Posterior cingulate gyrus (tissue), 11 donors: ENCODE measurements at places on chromosomes 4 and X.

GRCh38 chr4:8103421-8104390 lies 54.9 kb downstream of the ABLIM2 start:
- peak; percentile 60 for DNase-seq

- DNase-seq, result no peak
Measured at GRCh38 chr4:176638992-176639391, 153.7 kb downstream of the VEGFC start.

- DNase-seq, result no peak
Measured at GRCh38 chr4:68176500-68176899, 46.8 kb upstream of the TMPRSS11F start.

- no peak for DNase-seq
Measured at GRCh38 chr4:162921178-162921785, 245.4 kb downstream of the NAF1 start.

DNA sequence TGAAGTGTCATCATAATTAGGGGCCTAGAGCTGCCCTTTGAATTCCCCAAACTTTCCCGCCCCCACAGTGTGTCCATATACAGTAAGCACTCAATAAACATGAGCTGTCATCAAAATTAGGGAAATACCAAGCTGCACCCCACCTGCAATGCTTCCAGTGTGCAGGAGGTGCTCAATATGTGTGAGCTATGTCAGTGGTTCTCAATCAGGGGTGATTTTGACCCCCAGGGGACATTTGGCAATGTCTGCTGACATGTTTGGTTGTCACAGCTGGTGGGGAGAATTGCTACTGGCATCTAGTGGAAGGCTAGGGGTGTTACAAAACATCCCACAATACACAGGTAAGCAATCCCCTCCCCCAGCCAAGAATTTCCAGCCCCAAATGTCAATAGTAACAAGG lies 748 bp downstream of the CFP start:
- DNase-seq, result no peak

GRCh38 chr4:100117750-100118149 lies 72.5 kb downstream of the DDIT4L start:
- no peak for DNase-seq

GRCh38 chr4:154435895-154436294 lies 55.7 kb downstream of the DCHS2 start:
- DNase-seq, result no peak

- DNase-seq, result no peak
Measured at GRCh38 chrX:13937370-13938050, 92.2 kb downstream of the GEMIN8 start.

DNA sequence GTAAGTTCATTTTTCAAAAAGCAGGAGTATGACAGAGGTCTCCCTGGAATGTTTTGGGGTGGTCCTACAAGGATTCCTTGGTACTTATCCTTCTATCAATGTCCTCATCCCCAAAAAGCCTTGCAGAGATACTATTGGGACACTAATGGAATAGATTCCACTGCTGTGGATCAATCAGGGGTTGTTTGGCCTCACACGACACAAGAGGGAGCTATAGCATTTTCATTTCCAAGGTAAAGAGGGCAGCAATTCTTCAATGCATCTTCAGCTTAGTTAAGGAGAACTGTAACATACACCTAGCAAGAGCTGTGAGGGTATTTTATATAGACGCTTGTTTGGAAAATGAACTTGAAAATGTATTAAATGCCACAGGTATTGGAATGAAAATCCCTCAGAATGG lies 50.9 kb downstream of the USP26 start:
- DNase-seq, result no peak

- DNase-seq, result no peak
Measured at GRCh38 chrX:125507119-125507518, 187.4 kb downstream of the TEX13C start.

- no peak for DNase-seq
Measured at GRCh38 chrX:259692-260355, 21.4 kb upstream of the PLCXD1 start.

- DNase-seq, result no peak
Measured at GRCh38 chr4:66991521-66991920, 553.8 kb downstream of the CENPC start.

DNA sequence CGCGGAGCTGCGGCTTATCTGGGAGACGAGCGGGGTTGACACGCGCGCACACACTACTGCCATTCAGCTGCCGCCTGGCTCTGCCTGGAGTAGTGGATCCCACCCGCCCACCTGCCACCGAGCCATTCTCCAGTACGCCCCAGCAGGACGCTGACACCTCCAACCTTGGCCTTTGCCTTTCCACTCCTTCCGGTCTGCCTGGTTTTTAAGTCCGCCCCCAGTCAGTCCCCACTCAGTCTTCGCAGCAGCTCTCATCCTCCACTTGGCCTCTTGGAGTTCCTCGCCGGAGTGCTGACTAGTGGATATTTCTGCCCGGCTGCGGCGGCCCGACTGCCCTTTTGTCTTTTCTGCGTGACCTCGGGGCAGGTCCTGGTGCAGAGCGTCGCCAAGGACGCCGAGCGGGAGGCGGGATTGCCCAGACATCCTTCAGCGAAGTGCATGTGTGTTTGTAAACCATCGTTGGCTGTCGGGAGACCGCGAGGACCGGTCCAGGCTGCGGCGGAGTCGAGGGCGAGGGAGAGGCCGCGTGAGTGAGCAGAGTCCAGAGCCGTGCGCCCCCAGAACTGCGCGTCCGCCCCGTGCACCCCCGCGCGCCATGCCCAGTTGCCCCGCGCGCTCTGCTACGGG lies 1.1 kb downstream of the SLIT2 start:
- DNase-seq, result no peak

GRCh38 chr4:38672397-38673129 lies 8.6 kb downstream of the KLF3 start:
- DNase-seq, result no peak

GRCh38 chr4:113300471-113300928 lies 251.0 kb downstream of the ANK2 start:
- DNase-seq, result no peak

- no peak for DNase-seq
Measured at GRCh38 chr4:180152831-180153230, 2090.4 kb upstream of the TENM3 start.

DNA sequence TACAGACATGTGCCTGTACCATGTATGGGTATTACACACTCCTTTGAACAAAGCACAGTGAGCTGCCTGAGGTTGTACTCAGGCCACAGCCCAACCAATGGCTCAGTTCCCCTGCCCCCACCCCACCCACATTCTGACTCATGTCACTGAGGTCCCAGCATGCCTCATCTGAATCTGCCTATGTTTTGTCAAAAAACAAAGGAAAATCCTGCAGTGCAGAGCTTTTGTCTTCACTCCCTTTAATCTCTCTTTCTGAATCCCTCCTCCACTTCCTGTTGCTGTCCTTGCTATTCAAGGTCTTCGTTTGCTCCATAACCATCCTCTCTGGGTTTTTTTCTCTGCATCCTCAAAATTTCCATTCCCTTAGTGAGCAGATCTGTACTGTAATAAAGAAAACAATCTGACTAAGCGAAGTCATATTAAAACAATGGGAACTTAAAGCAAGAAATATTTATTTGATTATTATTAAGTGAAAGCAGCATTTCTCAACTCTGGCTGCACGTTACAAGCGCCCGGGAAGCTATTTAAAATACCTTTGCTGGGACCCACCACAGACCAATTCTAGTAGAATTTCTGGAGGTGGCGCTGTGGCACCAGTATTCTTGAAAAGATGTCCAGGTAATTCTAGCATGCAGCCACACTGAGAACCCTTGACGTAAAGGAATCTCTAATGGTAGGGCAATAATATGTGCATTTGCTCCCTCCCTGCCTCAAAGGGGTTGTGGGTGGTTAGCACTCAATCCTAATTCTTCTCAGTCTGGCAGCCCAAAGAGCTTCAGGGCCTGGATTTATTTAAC lies 8.7 kb downstream of the GUCY2F start:
- no peak for DNase-seq

GRCh38 chr4:90585961-90586360 lies 458.8 kb downstream of the CCSER1 start:
- no peak for DNase-seq

- DNase-seq, result no peak
Measured at GRCh38 chr4:56123051-56123450, 174.3 kb downstream of the CEP135 start.

GRCh38 chr4:41652971-41653370 lies 95.6 kb downstream of the PHOX2B start:
- no peak for DNase-seq

GRCh38 chrX:149903889-149904748 lies 23.1 kb downstream of the MAGEA8 start:
- DNase-seq, result no peak

GRCh38 chr4:173151496-173151895 lies 17.1 kb upstream of the GALNT7 start:
- no peak for DNase-seq

DNA sequence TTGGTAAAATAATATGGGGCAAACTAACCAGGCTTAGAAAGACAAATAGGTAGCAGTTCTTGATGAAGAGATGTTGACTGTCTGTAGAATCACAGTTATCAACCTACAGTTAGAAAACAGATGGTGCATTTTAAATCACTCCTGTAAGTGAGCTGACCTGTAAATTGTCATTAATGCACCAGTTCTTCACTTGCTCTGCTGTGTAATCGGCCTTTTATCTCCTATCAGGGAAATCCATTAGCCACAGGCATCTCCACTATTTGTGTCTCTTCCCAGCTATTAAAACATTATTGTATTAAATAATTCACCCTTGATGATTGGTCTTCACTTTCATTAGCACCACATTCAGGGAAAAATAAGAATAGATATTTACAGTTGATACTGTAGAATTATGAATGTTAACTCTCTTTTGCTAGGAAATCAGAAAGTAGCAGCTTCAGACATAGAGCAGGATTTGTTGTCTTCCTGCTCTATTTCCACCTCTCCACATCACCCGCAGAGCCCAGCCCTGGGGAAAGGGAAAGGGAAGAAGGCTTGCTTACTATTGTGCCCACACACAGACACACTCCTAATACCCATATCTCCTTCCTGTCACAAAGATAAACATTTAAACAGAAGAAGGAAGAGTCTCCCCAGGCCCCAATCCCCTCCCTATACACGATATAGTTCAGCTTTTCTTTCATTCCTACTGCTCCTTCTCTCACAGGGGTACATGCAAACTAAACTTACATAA lies 97.1 kb downstream of the REELD1 start:
- DNase-seq, result no peak

GRCh38 chrX:120749141-120749846 lies 119.4 kb upstream of the C1GALT1C1 start:
- DNase-seq, result no peak

- DNase-seq, result no peak
Measured at GRCh38 chr4:627347-628125, 2.2 kb downstream of the PDE6B start.

GRCh38 chrX:135982860-135983259 lies 2.4 kb upstream of the SLC9A6 start:
- DNase-seq, result no peak

- DNase-seq, result no peak
Measured at GRCh38 chr4:107192601-107193000, 156.5 kb upstream of the DKK2 start.

GRCh38 chrX:51852621-51853020 lies 40.8 kb upstream of the MAGED1 start:
- DNase-seq, result no peak

DNA sequence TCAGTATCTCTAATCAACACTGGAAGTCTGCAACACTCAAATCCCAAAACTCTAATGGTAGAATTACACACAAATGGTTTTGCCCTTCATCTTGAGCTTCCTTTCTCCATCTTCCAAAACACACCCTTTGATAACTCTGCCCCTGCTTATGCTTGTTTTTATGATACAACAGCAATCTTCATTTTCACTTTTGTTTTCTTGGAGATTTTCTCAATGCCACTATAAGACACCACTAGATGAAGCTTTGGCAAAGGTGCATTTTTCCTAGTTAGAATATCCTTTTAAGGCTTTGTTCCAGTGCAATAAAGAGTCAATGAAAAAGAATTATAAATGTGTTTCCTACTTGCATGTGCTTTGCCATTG lies 472.4 kb upstream of the NWD2 start:
- no peak for DNase-seq

DNA sequence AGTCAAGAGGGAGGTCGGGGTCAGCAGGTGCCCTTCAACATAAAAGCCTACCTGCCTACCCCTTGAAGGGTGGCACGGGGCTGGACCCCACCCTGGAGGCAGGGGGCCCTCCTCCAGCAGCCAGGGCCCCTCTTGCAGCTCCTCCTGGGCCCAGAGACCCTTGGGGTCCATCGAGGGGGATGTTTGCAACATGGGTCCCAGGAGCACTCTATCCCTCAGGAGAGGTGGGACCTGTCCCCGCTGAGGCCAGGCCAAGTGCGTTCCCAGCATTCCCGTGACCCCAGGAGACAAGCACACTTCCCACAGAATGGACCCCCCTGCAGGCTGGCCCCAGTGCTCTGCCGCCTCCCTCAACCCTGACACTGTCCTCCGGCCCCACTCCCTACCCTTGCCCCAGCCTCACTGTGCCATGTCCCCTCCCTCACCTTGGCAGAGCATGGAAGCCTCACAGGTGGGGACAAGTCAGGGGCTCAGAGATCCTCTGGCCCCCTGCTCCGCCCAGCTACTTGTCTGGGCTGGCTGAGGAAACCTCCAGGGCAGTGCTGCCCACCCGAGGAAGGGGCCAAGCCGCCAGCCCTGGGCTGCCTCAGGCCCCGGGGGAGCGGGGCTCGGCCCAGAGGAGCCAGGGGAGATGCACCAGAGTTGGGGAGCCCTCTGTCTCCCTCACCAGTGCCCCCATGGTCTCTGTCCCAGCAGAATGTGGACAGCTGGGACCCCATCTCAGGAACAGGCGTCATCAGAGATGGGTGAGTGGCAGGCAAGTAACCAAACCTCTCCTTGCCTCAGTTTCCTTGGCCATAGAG lies 2.2 kb downstream of the MXD4 start:
- DNase-seq, result peak; percentile 46

DNA sequence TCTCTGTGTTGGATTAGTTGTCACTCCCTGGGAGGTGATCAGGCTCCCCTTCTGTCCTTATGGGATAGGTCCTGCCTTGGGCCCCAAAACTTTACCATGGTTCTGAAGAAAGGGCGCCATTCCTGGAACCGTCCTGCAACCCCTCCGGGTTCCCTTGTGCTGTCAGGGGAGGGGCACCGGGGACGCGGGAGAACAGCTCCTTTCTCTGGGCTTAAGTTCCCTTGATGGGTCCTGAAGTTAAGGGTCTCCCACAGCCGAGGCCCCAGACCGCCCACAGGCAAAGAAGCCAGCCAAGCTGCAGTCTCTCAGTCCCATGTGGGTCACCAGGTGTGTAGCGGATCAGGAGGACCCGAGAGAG lies 44.8 kb downstream of the UGT2A3 start:
- DNase-seq, result no peak

- no peak for DNase-seq
Measured at GRCh38 chrX:76147106-76147505, 25.8 kb upstream of the PBDC1 start.

- DNase-seq, result no peak
Measured at GRCh38 chrX:17414839-17415238, 39.8 kb downstream of the NHS start.

- no peak for DNase-seq
Measured at GRCh38 chr4:112726041-112726440, 89.1 kb downstream of the LARP7 start.

DNA sequence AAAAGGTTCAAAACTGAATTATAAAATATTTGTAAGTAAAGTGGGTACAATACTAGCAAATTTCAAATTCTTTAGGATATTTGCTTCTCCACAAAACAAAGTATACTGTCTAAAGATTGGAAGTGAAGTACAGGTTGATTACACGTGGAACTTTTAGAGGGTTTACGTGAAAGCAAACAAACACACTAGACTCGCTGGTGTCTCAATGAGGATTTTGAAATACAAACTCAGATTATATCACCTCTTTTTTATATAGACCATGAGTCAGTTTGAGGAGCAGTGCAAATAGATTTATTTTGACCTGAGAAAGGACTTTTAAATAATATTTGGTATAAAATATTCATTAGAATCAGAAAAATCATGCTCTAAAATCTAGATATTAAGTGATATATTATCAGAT lies 185.0 kb downstream of the SPOCK3 start:
- no peak for DNase-seq
